ENCODE measurements at places on chromosomes 3 and 15.

- no peak for DNase-seq
These were observed 200.7 kb downstream of the SOX2 start for GRCh38 chr3:181912384-181912783.

GRCh38 chr3:163879172-163879571 lies 1199.1 kb downstream of the SI start:
- DNase-seq: no peak

DNA sequence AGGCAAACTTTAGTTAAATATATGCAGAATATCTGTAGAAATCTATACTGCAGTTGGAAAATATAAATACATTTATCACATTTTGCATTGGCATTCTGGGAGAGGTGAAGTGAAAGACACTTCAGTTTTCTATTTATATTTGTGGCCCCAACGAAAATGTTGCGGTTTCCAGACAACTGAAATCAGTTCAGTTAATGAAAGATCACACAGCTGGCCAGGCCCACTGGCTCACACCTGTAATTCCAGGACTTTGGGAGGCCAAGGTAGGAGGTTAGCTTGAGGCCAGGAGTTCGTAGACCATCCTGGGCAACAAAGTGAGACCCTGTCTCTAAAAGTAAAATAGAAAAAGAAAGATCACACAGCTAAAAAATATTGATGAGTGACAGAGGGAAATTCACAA lies 11.9 kb upstream of the CLASP2 start:
- DNase-seq: no peak

DNA sequence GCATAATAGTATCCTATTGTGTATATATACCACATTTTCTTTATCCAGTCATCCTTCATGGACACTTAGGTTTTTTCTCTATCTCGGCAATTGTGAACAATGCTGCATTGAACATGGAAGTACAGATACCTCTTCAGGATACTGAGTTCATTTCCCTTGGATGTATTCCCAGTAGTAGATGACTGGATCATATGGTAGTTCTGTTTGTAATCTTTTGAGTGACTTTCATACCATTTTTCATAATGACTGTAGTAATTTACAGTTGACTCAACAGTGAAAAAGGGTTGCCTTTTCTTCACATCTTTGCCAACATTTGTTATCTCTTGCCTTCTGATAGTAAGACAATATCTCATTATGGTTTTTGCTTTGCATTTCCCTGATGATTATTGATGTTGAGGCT lies 21.8 kb downstream of the MYH15 start:
- DNase-seq: peak; percentile 12

- DNase-seq: no peak
These were observed 68.9 kb downstream of the MINDY2 start for GRCh38 chr15:58840048-58840447.

- no peak for DNase-seq
These were observed 6.0 kb downstream of the PLIN1 start for GRCh38 chr15:89673165-89673512.

DNA sequence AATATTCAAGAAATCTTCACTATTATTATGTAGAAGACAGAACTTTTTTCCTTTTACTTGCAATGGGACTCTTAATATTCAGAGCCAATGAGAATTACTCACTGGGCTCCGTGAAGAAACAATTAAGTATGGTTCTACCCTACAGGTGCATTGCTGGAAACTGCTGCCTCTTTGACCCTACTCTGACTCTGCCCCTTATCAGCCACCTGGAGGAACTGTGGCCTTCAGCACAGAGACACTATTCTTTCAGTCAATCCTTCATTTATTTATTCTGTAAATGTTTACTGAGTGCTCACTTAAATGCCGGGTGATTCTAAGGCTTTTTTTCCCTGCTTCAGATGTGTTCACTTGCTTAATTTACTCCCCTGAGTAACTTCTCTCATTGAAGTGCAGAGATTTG lies 163.2 kb downstream of the SYNPR start:
- DNase-seq: no peak

DNA sequence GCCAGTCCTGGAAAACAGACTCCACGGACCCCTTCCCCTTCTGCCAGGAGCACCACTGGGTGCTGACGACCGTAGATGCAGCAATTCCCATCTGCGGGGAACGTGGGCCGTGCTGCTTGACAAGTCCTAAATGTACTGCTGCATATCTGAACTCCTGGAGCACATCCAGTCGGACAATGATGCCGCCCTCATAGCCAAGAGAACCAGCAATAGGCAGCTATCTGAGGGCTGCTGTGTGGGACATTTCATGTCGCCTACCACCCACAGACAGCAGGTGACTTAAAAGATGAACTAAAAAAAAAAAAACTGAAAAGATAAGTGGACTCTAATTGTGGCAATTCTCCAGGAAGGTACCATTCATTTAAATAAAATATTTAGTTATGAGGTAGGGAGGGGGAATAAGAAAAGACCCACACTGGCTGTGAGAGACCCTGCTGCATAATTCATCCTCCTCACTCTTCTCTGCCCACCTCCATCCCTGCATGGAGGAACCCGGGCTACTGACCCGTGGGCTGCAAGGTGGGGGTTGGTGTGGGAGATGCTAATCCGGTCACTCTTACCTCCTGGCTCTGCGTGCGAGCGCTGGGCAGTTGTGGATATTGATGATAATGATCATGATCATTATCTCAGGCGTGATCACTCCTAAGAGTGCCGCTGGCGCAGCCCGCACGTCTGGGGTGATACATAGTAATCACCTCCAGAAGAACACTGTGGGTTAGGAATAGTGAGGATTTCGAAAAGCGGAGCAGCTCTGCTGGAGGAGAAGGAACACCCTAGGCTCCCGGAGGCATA lies 28.3 kb downstream of the ALS2CL start:
- no peak for DNase-seq

DNA sequence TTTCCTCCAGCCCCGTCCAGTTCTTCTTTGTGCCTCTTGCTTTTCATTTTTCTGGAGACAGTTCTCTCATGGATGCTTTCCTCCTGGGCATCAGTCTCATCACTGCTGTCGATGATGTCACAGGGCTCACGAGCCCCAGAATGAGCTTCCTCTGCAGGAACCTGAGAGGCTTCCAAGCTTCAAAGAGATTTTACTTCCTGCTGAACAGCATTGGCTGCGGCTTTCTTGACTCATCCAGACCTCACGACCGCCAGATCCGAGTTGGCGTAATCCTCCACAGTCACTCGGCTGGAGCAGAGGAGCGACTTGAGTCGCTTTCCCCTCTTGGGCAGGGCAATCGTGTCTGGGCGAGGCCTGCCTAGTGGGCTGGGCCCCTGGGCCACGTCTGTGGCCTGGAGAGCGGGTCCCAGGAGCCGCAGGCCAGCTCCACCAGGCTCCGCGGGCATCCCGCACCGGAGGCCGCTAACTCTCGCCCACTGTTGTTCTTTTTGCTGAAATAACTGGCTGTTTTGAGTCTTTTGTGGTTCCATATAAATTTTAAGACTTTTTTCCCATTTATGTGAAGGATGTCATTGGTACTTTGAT lies 20.8 kb upstream of the FAN1 start:
- DNase-seq: no peak

DNA sequence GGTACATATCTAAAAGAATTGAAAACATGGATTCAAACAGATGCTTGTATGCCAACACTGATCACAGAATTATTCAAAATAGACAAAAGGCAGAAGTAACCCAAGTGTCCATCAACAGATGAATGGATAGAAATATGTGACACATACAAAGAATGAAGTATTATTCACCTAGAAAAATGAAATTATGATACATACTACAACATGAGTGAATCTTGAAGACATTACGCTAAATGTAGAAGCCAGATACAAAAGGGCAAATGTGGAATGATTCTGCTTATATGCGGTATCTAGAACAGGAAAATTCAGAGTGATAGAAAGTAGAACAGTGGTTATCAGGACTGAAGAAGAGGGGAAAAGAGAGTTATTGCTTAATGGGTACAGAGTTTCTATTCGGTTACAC lies 26.2 kb upstream of the SLC12A8 start:
- DNase-seq: no peak

DNA sequence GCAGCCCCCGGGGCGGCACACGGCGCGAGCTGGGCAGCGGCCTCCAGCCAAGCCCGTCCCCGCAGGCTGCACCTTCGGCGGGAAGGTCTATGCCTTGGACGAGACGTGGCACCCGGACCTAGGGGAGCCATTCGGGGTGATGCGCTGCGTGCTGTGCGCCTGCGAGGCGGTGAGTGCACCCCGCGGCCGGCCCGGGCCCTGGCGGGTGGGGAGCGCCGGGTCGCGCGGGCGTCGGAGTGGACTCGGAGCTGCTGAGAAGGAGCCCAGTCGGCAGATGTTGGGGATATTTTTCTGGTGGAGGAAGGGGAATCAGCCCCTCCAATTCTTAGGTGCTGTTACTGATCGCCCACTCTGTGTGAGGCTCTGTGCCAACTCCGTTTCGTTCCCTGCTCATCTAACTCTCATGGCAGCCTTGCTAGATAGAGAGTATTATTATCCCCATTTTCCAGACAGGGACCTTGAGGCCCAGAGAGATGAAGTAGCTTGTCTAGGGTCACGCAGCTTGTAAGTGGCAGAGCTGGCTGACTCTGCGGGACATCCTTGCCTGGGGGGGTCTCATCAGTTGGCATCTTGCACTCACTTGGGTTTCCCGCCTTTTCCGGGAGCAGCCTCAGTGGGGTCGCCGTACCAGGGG lies 890 bp downstream of the CHRD start:
- DNase-seq: no peak

DNA sequence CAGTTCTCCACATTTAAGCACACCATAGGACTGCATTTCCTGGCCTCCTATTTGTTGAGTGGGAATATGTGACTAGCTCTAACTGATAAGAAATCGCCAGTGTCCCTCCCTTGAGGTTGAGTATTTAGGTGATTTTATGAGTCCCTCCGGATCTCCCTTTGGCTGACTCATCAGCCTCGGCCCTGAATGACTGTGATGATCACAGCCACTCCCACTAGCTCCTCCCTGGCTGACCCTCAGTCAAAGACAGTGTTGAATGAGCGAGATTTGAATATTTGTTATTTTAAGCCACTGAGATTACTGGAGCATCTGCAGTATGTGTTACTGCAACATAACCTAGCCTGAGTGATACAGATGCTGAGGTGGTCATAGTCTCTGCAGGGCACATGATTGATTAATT lies 515.3 kb downstream of the EPHB1 start:
- no peak for DNase-seq

DNA sequence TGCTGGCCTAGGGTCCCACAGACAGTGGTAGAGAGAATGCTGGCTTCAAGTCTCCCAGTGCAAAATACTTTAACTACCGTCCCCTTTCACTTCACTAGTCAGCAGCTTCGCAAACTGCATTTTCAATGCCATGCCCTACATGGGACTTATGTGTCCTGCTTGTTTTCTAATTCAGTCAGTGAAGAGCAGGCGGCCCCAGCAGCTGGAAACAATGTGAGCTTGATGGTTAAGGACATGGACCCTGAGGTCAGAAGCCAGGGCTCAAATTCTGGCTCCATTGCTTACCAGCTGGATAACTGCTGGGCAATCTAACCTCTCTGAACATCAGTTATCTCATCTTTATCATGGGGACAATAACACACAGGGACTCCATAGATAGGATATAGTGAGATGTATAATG lies 58.4 kb downstream of the SLC12A8 start:
- no peak for DNase-seq

DNA sequence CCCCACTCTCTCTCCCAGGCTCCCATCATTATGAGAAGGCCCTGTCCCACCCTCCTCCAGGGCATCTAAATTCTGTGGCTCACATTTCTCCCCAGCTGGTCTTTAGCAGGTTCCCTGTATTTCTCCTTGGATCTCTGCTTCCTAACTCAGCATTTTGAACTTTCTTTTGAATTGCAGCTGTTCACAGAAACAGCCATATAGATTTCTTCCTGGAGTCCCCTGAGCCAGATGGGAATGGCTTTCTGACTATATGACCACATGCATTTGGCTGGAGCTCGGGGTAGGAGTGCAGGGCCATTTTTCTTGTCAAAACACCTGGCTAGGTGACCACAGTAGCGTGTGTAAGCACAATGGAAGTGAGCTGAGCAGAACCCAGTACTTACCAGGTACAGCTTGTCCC lies 22.0 kb downstream of the RBP2 start:
- DNase-seq: no peak

GRCh38 chr3:140845882-140846281 lies 95.8 kb upstream of the SLC25A36 start:
- DNase-seq: no peak

Measured in skeletal muscle cell (primary cell).